ENCODE measurements at places on chromosomes 1 and 21.

GRCh38 chr1:172545396-172546004, 12.6 kb downstream of the SUCO start:
- DNase-seq = no peak

DNA sequence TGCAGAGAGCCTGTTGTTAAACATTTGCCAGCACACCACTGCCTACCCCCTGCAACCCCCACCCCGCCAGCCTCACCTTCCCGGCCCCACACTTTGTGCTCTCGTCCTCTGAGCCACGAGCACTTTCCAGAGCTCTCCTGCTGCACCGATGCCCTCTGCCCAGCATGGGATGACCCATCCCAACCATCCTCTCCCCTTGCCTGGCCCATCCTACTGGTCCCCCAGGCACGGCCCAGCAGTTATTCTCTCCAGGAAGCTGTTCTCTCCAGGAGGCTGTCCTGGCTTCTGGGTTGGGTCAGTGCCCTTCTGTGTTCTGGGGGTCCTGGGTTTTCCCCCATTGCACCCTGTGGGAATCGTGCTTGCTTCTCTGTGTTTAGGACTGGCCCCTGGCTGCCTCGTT, 60.1 kb upstream of the ABCG1 start:
- no peak for DNase-seq

GRCh38 chr21:41932191-41932575, 21.6 kb downstream of the C2CD2 start:
- DNase-seq = no peak

DNA sequence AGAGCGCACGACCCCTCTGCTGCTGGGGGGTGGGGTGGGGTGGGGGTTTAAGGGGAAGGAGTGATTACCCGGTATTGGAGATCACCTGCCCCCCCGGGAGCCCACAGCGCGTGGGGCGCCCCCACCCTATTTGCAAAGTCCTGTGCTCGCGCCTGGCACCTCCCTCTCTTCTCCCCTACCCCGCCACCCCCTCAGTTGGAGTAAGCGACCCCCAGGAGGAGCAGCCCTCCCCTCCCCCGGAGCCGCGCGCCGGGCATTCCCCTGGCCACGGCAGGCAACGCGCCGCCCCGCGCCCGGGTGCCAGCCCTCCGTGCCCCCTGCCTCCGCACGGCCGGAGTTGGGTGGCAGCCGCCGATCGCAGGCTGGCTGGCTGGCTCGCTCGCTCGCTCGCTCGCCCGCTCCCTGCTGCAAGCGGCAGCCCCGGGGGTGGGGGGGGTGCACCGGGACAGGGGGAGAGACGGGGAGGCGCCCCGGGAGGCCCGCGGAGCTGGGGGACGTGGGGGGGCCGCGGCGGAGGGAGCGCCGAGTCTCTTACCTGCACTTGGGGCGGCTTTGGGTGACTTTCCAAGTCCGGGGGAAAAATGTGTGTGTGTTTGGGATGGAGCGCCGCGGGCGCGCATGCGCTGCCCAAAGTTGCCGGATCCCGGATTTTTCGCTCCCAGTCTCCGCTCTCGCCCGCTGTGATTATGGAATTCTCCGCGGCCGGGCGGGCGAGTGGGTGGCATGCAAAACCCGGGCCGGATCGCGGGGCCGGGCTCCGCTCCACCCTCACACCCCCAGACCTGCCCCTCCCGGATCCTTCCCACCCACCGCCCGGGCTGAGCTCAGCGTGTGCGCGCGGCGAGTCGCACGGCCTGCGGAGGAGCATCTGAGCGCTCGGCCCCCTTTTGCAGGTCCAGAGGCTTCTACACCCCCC, at the start of gene CASZ1:
Gene CASZ1 (minus strand): TSS at position 618 of the 916 bp plus-strand sequence. CDS start 102,757 bp downstream, outside the sequence.
- no peak for DNase-seq

GRCh38 chr1:171581766-171582165, 40.3 kb upstream of the MYOCOS start:
- no peak for DNase-seq

DNA sequence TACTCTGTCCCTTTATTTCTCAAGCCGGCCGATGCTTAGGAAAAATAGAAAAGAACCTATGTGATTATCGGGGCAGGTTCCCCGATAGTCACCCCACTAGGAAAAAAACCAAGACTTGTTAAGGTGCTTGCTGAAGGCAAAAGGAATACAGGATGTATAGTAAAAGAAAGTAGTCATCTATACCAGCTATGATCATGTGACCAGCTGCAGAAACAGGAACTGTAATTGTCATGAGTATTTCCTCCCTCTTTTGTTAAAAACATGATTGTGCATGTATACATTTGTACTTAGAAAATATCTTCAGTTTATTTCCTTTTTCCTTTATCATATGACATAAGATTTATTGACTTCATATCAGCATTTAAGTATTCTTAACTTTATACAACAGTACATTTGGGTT, 30.5 kb downstream of the PIGK start:
- no peak for DNase-seq

DNA sequence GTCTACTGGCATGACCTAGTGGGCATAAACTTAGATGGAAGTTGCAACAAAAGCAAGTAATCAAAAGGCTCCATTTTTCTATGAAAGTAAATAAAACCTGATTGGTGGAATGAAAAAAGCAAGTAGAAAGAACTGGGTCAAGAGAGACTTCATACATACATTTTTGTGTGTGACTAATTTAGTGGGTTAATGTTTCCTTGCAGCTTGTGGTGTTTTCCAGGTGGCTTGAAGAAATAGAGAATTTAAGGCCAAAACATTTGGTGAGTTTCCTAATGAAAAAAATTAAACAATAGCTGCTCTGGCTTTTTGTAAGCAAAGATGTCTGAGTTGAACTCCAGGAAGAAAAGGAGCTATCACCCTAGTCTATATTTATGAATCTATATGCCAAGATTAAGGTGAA, 71.0 kb downstream of the ZC3H11B start:
- no peak for DNase-seq

DNA sequence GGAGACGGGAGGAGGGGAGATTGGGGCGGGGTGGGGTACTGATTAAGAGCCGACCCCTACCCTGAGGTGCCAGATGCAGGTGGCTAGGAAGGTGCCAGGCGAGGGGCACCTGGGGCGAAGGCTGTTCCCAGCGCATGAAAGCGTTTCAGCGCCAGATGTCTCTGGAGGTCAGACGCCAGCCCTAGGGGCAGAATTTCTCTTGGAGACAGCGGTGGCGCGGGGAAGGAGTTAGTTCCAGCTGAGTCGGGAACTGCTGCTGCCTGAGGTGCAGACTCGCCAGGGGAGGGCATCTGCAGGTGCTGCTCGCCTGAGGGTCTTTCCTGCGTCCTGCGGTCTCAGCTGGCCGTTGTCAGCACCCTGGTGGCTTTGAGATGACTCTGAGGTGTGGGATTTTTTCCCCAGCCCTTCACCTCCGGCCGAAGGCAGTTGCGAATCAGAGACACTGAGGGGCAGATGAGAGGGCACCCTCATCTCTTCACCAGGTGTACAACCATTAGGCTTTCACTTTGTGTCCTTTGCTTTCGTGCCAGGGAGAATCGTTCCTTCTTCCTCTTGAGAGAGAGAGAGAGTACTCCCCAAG, 539 bp downstream of the CGN start:
- no peak for DNase-seq

GRCh38 chr1:70411360-70411844, 334 bp downstream of the CTH start:
- no peak for DNase-seq

DNA sequence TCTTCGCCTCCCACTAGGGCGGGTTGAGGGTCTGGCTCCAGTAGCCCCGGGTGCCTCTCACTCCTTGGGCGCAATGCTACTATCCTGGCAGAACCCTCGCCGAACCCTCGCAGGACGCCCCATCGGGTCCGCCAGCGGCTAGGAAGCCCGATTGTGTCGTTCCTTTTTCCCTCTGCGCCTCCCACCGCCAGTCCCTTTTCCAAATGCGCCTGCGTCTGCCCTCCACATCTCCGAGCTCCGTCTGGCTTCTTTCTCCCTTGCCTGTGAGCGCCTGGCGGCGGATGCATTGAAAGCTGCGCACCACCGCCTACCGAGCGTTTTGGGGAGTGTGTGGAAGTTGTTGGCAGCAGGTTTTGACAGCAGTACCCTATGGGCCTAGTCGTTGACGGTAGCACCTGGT, 1.0 kb upstream of the DIRAS3 start:
- no peak for DNase-seq

GRCh38 chr1:41241354-41241748, 755 bp downstream of the SCMH1 start:
- DNase-seq = peak; percentile 73

GRCh38 chr1:52604063-52604770, 2.0 kb downstream of the GPX7 start:
- no peak for DNase-seq

DNA sequence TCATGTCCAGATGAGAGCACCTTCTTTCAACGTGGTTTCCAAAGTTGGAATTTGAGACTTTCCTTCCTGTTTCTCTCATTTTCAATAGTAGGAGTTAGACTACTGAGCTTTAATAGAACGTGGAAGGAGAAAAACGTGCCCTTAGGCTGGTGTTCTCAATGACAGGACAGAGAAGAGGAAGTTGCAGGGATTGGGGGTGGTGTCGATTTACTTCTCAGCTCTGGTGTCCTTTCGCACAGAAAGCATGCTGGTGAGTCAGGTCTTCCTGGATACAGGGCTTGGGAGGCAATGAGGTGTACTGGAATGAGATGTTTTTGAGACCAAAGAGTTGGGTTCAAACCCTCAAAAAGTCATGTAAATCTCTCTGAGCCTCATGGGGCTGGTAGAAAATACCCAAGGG, 67.1 kb downstream of the HIVEP3 start:
- no peak for DNase-seq

GRCh38 chr1:201732351-201732750, 96.6 kb upstream of the IPO9 start:
- DNase-seq = no peak

- DNase-seq = no peak
These were observed 359.0 kb downstream of the ST6GALNAC3 start for GRCh38 chr1:76433526-76433925.

DNA sequence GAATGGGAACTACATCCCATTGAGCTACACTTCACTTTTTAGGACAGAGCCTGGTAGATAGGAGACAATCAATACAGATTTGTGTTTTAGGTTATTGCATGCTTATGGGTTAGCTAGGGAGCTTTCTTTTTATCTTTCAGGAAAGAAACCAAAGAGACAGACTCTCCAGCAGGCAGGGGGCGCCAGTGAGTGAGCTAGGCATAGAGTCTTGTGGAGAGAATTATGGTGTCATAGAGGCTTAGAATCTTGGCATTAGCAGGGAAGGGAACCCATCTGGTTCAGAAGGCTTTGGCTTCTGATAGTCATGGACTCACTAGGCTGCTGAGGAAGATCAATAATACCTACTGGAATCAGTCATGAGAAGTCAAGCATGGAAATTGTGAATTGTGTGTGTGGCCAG, at the start of gene SMCP:
Gene SMCP (plus strand): TSS at position 281 of the 400 bp plus-strand sequence. CDS start 6,101 bp downstream, outside the sequence.
- DNase-seq = no peak

- DNase-seq = no peak
These were observed 25.8 kb downstream of the PIGP start for GRCh38 chr21:37047079-37047478.

GRCh38 chr1:181655756-181656155, 172.4 kb downstream of the CACNA1E start:
- no peak for DNase-seq

DNA sequence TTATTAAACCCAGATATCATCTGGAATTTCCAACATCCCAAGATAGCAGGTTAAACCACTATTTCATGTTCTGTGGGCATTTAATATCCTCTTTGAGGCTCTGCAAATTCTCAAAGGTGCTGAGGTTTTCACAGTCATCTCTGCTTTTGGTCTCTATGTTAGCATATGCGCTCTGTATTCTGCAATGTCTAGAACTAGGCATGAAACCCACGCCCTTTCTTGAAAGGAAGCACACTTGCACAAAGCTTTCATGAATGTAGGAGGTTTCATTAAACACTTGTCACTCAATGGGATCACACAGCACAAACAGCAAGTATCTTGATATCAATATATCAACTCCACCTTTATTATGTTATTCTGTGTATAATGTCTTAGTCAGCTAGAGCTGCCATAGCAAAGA, 172.0 kb upstream of the USP24 start:
- DNase-seq = no peak

- DNase-seq = peak; percentile 86
These were observed 54.7 kb upstream of the IFFO2 start for GRCh38 chr1:19010995-19011844.

DNA sequence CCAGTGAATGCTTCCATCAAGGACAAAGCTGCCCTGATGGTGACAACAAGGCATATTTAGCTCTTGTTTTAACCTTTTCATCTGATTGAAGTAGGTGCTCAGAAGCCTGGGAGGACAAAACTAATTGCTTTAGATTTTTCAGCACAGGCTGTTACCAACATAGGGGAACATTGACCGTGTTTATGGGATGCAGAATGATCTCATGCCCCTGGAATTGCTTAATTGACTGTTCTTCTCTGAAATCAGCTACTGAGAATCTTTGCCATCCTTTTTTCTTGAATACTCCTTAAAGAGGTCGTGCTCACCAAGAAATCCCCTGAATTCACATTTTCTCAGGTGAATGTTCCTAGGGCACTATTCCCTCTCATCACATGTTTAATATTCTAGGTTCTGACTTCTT, 95.9 kb upstream of the CCDC190 start:
- no peak for DNase-seq

- DNase-seq = no peak
These were observed 40.1 kb downstream of the AHDC1 start for GRCh38 chr1:27563591-27564471.

DNA sequence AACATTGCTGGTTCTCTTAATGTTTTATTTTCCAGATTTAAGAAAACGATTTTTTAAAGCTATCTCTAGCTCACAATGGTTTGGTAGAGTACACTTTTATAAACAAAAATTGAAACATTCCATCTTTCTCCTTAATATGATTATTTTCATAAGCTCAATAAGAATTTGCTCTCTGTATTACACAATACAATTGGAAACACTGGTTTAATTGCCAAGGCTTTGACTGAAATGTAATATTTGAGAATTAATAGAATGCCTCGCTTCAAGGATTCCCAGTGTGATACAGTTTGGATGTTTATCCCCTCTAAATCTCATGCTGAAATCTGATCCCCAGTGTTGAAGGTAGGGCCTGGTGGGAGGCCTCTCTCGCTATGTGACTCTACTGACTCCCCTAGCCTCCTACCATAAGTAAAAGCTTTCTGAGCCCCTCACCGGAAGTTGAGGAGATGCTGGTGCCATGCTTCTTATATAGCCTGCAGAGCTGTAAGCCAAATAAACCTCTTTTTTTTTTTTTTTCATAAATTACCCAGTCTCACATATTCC, 67.4 kb downstream of the DDAH1 start:
- DNase-seq = no peak

All from stimulated activated effector memory CD8-positive, alpha-beta T cell treated with anti-CD3 and anti-CD28 coated beads, Interleukin-12 subunit alpha, Interleukin-12 subunit beta, amount 100 ng/mL, for 72 hours (primary cell).